Natural killer cell (primary cell): ENCODE measurements at places on chromosomes 1 and 21. TPM values are rescaled to one million over a fixed set of nuclear protein-coding genes. Genes with fewer than 3 reads are reported as not detected.

SMIM1 gene
- 0.78 TPM for total RNA-seq

C1orf21 gene
- 84.3 TPM for total RNA-seq

CD53 gene
- 541 TPM for total RNA-seq

NCAM2 gene
- not detected for total RNA-seq

ADCY10 gene
- 0.42 TPM for total RNA-seq

LRRC38 gene
- not detected for total RNA-seq

CR1L gene
- total RNA-seq, result 0.98 TPM

STYXL2 gene
- total RNA-seq, result not detected

P3R3URF gene
- total RNA-seq, result not detected

RAP1A gene
- 112 TPM for total RNA-seq

OR6N2 gene
- not detected for total RNA-seq

CNKSR1 gene
- 1.0 TPM for total RNA-seq

DNA sequence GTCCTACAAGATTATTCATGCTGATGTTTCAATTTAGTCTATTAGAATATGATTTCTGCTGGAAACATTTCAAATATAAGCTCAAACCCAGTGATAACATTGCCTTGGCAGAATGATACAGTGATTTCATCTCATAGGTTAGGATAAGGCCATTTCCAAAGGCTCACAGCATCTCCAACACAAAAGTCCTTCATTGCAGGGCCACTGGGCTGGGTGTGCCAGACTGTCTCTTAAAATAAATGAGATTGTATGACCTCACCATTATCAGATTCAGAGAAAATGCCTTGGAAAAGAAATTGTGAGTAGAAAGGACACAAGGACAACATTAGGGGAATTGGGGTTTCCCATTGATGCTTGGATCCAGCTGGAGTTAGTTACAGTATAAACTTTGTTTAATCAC lies 30.4 kb downstream of the NGF start:
- no peak for DNase-seq
- H3K36me3 ChIP-seq, result no peaks in the 10 kb centered on the region
- H3K27me3 ChIP-seq, result no peaks in the 10 kb centered on the region

- no peak overlapping the region for H3K4me3 ChIP-seq
- no peaks in the 10 kb centered on the region for H3K27me3 ChIP-seq
- H3K4me1 ChIP-seq, result peaks cover 35% of the 10 kb centered on the region
- DNase-seq, result no peak
- H3K36me3 ChIP-seq, result peaks cover 6% of the 10 kb centered on the region
Measured at GRCh38 chr1:1847061-1847850, 43.6 kb downstream of the GNB1 start.

- peaks cover 4% of the 10 kb centered on the region for H3K4me1 ChIP-seq
- no peak overlapping the region for H3K4me3 ChIP-seq
- H3K27ac ChIP-seq, result no peak overlapping the region
- H3K36me3 ChIP-seq, result no peaks in the 10 kb centered on the region
Measured at GRCh38 chr1:26986658-26987057, 6.8 kb upstream of the TRNP1 start.

- no peak overlapping the region for H3K4me3 ChIP-seq
- H3K36me3 ChIP-seq, result no peaks in the 10 kb centered on the region
- no peaks in the 10 kb centered on the region for H3K27me3 ChIP-seq
- DNase-seq, result no peak
Measured at GRCh38 chr21:40177979-40178378, 310.7 kb downstream of the PCP4 start.

GRCh38 chr1:172120381-172120780 lies 279.1 kb downstream of the DNM3 start:
- no peaks in the 10 kb centered on the region for H3K27me3 ChIP-seq
- peaks cover 17% of the 10 kb centered on the region for H3K4me1 ChIP-seq

DNA sequence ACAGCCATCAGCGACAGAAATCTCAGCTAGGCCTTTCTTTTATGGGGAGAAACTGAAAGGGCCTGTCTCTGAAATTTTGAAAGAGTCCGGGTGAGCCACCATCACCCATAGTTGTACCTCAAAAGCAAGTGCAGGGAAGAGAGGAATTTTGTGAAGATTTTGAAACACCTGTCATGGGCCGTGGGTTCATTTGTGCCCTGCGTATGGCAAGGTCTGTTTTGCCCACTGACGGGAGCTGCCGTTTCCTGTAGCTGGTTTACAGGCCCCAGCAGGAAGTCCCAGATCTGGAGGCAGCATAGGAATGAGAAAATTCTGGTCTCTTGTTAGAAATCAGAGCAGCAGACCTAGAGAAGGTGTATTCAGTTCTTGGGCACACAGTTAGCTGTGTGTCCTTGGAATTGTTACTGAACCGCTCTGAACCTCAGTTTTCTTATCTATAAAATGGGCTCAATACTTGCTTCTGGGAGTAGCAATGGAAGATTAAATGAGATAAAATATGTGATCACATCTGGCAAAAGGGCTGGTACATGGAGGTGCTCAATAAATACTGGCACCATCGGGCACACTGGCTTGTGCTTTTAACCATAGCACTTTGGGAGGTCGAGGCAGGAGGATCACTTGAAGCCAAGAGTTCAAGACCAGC lies 52.5 kb downstream of the MAN1C1 start:
- H3K4me3 ChIP-seq, result no peak overlapping the region
- H3K27me3 ChIP-seq, result no peaks in the 10 kb centered on the region
- no peaks in the 10 kb centered on the region for H3K4me1 ChIP-seq
- H3K27ac ChIP-seq, result no peak overlapping the region

DNA sequence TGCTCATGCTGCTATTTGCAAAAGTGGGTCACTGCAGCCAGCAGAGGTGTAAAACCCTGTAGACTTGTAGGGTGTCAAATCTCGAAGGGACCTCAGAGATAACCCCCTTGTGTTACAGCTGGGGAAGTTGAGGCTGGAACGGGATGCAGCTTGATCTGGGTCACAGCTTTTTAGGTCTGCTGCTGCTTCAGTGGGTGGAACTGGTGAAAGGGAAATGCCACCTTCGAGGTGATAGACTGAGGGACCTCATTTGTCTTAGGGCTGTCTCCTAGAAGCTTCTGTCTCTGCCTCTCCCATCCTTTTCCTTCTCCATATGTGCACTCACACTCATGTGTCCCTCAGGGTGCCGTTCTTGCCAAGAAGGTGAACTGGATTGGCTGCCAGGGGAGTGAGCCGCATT lies 35.4 kb downstream of the QSOX1 start:
- H3K4me1 ChIP-seq, result peaks cover 57% of the 10 kb centered on the region
- H3K27ac ChIP-seq, result no peak overlapping the region
- H3K4me3 ChIP-seq, result no peak overlapping the region
- peak; percentile 50 for DNase-seq
- H3K36me3 ChIP-seq, result peaks cover 14% of the 10 kb centered on the region

- no peak for DNase-seq
- no peaks in the 10 kb centered on the region for H3K27me3 ChIP-seq
- H3K36me3 ChIP-seq, result no peaks in the 10 kb centered on the region
- no peak overlapping the region for H3K27ac ChIP-seq
Measured at GRCh38 chr1:105585791-105586190, 1470.7 kb upstream of the PRMT6 start.

- peak; percentile 33 for DNase-seq
- no peak overlapping the region for H3K27ac ChIP-seq
- no peaks in the 10 kb centered on the region for H3K36me3 ChIP-seq
- peaks cover 22% of the 10 kb centered on the region for H3K27me3 ChIP-seq
- peaks cover 9% of the 10 kb centered on the region for H3K4me1 ChIP-seq
- no peak overlapping the region for H3K4me3 ChIP-seq
Measured at GRCh38 chr1:31617916-31618746, 642 bp downstream of the HCRTR1 start.

GRCh38 chr21:14752345-14752909 lies 206.3 kb upstream of the SAMSN1 start:
- no peak overlapping the region for H3K27ac ChIP-seq
- H3K27me3 ChIP-seq, result no peaks in the 10 kb centered on the region
- H3K4me1 ChIP-seq, result no peaks in the 10 kb centered on the region
- no peaks in the 10 kb centered on the region for H3K36me3 ChIP-seq

DNA sequence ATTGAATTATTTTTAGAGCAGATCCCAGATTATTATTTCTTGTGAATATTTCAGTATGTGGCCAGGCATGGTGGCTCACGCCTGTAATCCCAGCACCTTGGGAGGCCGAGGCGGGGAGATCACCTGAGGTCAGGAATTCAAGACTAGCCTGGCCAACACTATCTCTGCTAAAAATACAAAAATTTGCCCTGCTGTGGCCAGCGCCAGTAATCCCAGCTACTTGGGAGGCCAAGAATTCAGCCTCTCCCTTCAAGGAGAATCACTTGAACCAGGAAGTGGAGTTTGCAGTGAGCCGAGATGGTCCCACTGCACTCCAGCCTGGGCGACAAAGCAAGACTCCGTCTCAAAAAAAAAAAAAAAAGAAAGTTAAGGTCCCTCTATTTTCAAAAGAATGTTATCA lies 4.3 kb downstream of the OSBPL9 start:
- no peaks in the 10 kb centered on the region for H3K27me3 ChIP-seq
- DNase-seq, result no peak
- no peak overlapping the region for H3K27ac ChIP-seq
- H3K36me3 ChIP-seq, result no peaks in the 10 kb centered on the region

- peaks cover 54% of the 10 kb centered on the region for H3K4me1 ChIP-seq
- H3K36me3 ChIP-seq, result peaks cover 75% of the 10 kb centered on the region
- H3K27ac ChIP-seq, result no peak overlapping the region
- no peak overlapping the region for H3K4me3 ChIP-seq
- DNase-seq, result no peak
Measured at GRCh38 chr1:12191242-12192032, 24.6 kb downstream of the TNFRSF1B start.

DNA sequence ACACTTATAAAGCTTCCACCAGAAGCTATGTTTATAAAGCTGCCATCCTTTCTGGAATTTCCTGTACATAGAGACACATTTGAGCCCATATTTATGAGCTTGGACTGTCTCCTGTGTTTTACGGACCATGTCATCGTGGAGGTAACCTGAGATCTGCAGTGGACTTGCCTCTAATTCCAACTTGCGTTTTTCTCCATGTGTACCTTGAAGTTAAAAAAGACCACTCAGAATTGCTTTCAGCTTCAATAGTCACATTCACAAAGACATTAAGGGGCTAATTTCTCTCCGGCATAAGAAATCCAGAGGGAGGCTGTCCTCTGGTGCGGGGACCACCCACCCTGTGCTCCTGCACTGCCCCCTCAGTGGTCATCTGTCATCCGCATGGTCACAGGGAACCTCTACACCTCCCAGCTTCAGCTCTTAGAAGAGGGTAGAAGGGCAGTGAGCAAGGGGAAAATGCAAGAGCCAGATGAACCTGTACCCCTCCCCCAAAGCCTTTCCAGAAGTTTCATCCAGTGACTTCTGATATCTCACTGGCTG lies 521.4 kb upstream of the CAMK1G start:
- H3K4me1 ChIP-seq, result no peaks in the 10 kb centered on the region
- DNase-seq, result no peak
- H3K27ac ChIP-seq, result no peak overlapping the region
- H3K4me3 ChIP-seq, result no peak overlapping the region
- H3K27me3 ChIP-seq, result no peaks in the 10 kb centered on the region
- no peaks in the 10 kb centered on the region for H3K36me3 ChIP-seq

GRCh38 chr1:206014601-206015000 lies 9.1 kb downstream of the CTSE start:
- no peaks in the 10 kb centered on the region for H3K36me3 ChIP-seq
- peaks cover 14% of the 10 kb centered on the region for H3K4me1 ChIP-seq
- DNase-seq, result no peak
- H3K4me3 ChIP-seq, result no peak overlapping the region
- no peaks in the 10 kb centered on the region for H3K27me3 ChIP-seq

GRCh38 chr1:193558491-193559028 lies 372.1 kb upstream of the B3GALT2 start:
- no peak overlapping the region for H3K4me3 ChIP-seq
- peaks cover 3% of the 10 kb centered on the region for H3K4me1 ChIP-seq
- no peaks in the 10 kb centered on the region for H3K27me3 ChIP-seq
- peak overlapping the region; percentile 49 for H3K27ac ChIP-seq
- no peaks in the 10 kb centered on the region for H3K36me3 ChIP-seq
- no peak for DNase-seq

DNA sequence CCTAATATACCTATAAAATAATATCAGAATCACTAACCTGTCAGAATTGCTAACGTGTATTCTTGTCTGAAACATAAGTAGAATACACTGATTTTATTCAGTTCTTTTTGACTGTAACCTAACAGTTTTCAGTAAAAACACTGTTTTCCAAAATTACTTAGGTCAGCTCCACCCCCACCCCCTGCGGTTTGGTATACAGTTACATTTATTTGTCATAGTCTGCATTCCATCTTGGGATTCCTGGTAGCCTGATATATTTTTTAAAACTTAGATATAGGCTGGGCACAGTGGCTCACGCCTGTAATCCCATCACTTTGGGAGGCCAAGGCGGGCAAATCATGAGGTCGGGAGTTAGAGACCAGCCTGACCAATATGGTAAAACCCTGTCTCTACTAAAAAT lies 19.8 kb upstream of the ABCD3 start:
- H3K4me1 ChIP-seq, result no peaks in the 10 kb centered on the region
- no peaks in the 10 kb centered on the region for H3K27me3 ChIP-seq
- no peak overlapping the region for H3K4me3 ChIP-seq
- no peak overlapping the region for H3K27ac ChIP-seq

DNA sequence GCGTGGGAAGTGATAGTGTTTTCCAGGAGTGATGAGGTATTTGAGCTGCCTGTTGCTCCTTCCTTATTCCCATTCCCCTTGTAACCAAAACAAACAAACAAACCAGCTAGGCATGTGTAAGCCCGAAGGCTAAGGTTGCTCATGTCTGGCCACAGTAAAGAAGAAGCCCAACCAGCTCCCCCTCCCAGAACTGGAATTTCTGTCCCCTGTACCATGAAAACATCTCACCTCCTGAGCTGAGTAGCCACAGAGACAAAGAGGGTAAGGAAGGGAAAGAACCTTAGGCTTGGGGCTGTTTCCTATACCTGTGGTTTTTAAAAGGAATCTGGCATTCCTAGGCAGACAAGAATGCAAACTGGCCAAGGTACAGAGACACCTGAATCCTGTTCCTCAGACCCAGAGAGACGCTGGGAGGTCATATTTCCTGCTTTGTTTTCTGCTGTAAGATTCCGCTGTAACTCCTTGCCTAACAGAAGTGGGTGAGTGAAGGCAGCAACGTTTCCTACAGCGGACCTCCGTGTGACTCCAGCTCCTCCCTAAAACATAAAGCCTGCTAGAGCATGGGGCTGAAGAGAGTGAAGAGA lies 41.7 kb upstream of the RAB4A start:
- H3K27ac ChIP-seq, result no peak overlapping the region
- H3K27me3 ChIP-seq, result peaks cover 8% of the 10 kb centered on the region
- peaks cover 8% of the 10 kb centered on the region for H3K4me1 ChIP-seq
- no peak for DNase-seq

DNA sequence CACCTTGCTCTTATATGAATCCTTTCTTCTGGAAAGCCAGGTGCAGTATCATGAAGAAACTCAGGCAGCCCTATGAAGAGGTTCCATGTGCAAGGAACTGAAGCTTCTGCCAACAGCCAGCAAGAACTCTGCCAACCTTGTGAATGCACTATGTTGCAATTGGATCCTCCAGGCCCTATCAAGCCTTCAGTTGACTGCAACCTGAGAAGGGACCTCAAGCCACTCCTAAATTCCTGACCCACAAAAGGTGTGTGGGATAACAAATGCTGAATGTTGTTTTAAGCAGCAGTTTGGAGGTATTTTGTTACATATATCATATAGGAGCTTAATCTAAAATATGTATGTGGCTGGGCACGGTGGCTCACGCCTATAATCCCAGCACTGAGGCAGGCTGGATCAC lies 84.0 kb downstream of the RERE start:
- H3K27me3 ChIP-seq, result no peaks in the 10 kb centered on the region
- H3K27ac ChIP-seq, result no peak overlapping the region
- H3K4me3 ChIP-seq, result no peak overlapping the region
- DNase-seq, result no peak
